ENCODE measurements at places on chromosomes 3 and 15.

DNA sequence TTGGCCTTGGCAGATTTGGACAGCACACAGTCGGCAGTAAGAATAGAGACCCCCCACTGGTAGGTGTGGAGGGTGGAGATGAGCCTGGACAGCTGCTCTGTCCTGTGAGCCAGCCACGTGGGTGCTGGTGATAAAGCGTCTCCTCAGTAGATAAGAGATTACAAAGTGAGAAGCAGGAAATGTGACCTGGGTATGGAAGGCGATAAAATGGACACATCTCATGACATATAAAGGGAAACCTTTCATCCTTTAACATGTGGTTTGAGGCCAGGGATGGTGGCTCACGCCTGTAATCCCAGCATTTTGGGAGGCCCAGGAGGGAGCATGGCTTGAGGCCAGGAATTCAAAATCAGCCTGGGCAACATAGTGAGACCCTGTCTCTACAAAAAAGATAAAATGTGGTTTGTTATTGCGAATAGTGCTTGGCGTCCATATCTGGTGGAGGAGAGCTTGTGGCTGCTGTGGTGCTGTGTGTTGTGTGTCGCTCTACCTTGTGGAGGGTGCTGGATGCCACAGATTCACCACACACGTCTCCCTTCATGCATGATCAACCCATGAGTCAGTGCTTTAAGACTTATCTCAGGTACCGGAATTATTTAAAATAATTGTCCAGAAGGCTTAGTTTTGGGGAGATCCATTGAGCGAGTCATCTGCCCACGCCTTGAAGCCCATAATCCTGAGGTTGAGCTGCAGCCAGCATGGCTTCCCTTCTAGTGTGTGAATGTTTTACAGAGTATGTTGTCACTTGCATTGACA lies 157.0 kb downstream of the GABRG3 start:
- no peak for DNase-seq

DNA sequence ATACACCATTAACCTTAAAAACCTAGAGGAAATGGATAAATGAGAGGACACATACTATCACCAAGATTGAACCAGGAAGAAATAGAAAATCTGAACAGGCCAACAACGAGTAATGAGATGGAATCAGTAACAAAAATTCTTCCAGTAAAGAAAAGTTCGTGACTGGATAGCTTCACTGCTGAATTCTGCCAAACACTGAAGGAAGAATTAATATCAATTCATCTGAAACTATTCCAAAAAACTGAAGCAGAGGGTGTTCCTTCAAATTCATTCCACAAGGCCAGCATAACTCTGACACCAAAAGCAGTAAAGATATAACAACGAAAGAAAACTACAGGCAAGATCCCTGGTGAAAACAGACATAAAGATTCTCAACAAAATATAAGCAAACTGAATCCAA lies 195.8 kb upstream of the GPR149 start:
- DNase-seq: no peak

- no peak for DNase-seq
These were observed 45.8 kb downstream of the KLF15 start for GRCh38 chr3:126311338-126311978.

GRCh38 chr3:196726788-196727675 lies 12.6 kb upstream of the PAK2 start:
- no peak for DNase-seq

GRCh38 chr3:171149526-171150116 lies 123.1 kb upstream of the SLC2A2 start:
- no peak for DNase-seq

- DNase-seq: peak; percentile 90
These were observed at the start of gene PCLAF for GRCh38 chr15:64381000-64381751. TSS of gene PCLAF (minus strand) at chr15:64381441. CDS start at chr15:64381371, 70 bp downstream.

- DNase-seq: no peak
These were observed 21.7 kb downstream of the SEMA3G start for GRCh38 chr3:52423173-52423572.

DNA sequence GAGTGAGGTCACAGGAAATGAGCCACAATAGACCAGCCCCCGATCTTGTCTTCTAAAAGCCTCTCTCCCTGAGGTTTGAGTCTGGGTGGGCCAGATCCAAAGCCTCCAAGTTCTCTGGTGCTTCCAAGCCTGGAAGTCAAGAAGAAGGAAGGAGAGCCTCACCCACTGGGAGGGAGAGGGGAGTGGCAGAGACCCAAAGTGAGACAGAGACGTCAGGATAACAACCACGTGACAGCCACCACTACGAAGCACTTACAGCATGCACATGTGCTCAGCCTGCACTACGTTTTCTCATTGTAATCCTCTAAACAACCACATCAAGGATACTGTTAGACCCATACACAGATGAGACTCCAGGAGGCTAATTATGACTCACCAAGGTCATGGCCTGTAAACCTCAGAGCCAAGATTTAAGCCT lies 197.3 kb upstream of the LINGO1 start:
- DNase-seq: no peak

DNA sequence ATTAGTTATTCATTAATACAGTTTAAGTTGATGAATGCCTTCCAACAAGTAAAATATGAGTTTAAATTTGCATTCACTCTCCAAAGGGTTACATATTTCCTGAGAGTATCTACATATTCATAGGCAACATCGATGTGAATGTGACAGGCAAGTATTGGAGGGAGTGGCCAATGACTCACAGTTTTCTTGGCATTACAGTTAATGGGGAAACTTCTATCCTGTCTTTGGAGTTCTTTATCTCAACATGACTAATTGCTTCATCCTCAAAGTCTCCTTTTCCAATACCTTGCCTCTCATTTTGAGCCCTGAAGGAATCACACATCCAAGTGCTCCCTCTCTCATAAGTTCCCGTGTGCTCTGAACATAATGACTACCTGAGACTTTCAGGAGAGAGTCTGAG lies 439.7 kb upstream of the FRG2C start:
- no peak for DNase-seq

DNA sequence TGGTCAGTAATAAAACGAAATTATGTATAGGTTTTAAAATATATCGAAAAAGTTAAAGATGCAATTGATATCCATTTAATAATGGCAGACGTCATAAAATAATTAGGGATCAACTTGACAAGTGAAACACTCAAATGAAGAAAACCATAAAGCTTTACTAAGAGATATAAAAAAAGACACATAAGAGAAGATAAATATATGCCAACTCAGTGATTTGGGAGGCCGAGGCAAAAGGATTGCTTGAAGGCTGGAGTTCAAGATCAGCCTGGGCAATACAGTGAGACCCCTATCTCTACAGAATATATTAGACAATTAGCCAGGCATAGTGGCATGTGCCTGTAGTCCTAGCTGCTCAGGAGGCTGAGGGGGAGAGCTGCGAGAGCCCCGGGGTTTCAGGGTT lies 190.5 kb downstream of the SV2B start:
- DNase-seq: no peak

DNA sequence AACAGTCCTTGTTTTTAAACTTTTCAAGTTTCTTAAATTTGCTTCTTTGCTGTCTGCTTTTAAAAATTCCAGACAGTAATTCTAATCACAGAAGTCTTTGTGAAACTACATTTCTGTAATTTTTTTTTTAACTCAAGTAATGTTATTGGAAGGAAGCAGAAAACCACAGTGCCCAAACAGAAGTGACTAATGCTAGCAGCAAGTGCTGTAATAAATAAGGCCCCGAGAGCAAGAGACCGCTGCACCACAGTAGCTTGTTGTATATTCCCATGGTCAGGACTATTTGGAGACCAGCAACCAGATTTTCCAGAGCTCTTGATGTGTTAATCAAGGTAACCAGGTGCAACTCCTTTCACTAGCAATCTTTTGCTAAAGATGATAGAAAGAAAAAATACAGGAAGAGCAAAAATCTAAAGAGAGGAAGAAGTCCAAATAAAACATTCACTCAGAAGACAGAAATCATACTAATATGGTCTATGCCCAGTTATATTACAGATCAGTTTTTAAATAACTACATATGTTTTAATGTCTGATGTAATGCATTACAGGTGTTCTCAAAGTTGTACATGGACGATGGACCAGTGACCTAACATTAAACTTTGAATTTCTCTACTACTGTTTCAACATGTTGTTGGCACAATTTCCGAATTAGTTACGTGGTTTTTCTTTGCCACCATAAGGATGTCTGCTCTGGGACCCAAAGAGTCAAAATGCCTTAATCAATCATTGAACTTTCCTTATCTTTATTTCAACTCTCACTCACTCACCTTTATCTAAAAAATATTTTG lies 36.4 kb downstream of the WWTR1 start:
- peak; percentile 6 for DNase-seq

DNA sequence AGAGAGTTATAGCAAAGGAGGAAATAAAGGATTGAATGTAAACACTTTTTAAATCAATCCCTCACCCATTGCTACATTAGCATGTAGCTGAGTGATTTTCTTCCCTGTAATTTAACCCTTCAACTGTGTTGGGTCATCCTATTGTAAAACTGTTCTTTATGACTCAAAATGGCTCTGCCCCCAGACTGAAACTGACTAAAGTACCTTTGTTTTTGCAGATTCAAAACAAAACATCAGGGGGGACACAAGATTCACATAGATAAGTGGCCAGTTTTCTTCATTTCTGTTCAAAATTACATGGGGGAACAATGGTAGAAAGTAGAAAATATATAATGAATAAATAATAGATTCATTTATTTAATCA lies 268.4 kb downstream of the IGSF11 start:
- DNase-seq: no peak

DNA sequence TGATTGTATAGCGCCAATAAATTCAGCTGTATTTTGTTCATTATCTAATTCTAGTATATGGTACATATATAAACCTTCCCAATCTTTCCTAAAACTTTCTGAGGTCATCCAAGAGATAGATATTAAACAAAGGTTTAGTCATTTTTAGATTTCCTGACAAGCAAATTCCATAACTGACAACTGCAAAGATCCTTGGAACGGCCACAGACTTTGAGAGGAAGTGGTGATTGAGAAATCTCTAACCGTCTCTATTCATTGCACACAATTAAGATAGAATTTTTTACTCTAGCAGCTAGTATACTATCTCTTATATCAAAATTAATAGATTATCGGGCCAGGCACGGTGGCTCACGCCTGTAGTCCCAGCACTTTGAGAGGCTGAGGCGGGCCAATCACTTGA lies 4.7 kb downstream of the CSNK1G1 start:
- no peak for DNase-seq

GRCh38 chr15:76075046-76075445 lies 15.3 kb downstream of the TMEM266 start:
- no peak for DNase-seq

DNA sequence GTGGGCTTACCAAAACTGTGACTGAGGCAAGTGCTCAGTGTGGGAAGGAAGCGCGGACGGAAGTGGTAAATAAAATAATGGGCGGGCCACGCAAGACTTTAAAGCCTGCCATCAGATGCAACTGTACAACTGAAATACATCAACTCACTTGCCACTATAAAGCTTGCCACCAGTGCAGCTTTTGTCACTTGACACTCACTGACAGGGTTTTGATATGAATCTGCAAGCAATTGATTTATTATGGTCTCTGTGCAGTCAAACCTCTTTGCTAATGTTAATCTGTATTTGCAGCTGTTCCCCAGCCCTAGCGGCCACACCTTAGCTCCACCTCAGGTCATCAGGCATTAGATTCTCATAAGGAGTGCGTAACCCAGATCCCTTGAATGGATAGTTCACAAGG lies 2.3 kb upstream of the GFM1 start:
- no peak for DNase-seq

DNA sequence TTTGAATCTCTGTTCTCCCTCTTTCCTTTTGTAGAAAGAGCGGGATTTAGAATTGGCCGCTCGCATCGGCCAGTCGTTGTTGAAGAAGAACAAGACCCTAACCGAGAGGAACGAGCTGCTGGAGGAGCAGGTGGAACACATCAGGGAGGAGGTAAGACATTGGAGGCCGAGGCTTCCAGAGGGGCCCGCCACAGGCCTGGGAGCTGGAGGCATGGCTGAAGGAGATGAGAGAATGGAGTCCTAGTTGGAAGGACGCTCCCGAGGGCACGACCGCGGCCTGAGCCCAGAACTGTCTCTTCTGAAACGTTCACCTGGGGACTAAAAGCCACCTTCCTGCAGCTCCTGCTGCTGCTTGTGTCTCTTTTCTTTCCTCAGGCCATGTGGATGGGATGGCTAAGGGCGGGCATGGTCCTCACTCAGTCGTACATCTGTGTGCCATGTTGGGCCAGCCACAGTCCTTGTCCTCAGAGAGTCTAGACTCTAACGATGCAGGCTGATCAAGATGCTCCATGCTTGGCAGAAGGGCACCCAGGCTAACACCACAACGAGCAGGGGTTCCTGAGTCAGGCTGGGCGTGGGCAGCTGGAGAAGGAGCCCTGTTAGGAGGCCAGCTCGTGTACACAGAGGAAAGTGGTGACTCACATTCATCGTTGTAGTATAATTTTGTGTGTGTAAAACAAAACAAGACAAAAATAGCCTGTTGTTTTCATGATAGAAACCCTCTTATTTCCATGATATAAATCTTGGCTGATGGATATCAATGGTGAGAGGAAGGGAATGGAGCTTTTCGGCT lies 81.1 kb downstream of the CCK start:
- no peak for DNase-seq

- DNase-seq: no peak
These were observed 82.0 kb upstream of the TBL1XR1 start for GRCh38 chr3:177279118-177279815.

DNA sequence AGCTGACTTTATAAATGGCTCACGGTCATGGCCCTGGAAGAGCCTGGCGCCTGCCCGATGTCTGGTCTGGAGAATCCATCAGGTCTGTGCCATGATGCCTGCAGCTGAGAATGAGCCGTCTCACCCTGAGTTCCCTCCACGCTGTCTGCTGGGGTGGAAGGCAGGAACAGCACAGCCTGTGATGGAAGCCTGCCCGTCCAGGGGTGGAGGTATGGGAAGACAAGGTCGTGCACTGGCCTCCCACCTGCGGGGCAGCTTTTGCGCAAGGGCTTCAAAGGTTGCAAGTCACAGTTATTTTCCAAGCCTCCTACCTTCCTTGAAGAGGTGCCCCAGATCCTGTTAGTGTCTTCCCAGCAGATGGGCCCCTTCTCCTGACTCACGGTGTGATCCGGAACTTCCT lies 275.5 kb downstream of the FAM43A start:
- DNase-seq: no peak

- no peak for DNase-seq
These were observed 32.5 kb downstream of the TCF12 start for GRCh38 chr15:56950979-56951378.

- DNase-seq: no peak
These were observed 52.0 kb downstream of the TPRA1 start for GRCh38 chr3:127538569-127538968.

DNA sequence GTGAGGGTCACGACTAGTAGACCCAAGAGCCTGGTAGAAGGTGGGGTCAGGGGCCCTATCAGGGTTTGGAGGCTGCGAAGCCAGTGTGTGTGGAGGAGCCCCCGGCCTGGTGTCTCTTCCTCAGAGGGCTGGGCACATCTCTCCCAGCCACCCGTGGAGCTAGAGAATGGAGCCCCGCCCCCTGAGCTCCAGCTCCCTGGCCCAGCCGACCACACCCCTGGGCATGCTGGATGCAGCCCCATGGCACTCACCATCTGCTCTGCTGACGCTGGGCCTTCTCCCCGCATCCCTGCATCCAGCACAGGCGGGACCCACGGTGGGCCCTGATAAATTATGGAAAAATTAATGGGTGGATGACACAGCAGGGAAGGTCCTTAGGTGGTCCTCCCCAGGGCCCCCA lies 17.5 kb downstream of the ANKRD63 start:
- no peak for DNase-seq

Measured in stimulated activated CD8-positive, alpha-beta memory T cell treated with anti-CD3 and anti-CD28 coated beads, Interleukin-7, amount 100 ng/mL, for 48 hours (primary cell).